ENCODE measurements at places on chromosomes 5 and 9. TPM values are rescaled to one million over a fixed set of nuclear protein-coding genes. Genes with fewer than 3 reads are reported as not detected.

Gene GPR150
- 0.47 TPM for total RNA-seq

Gene LCN2
- total RNA-seq = 22.4 TPM

Gene IFNA2
- not detected for total RNA-seq

Gene KYAT1
- 19.3 TPM for total RNA-seq

Gene C9orf153
- not detected for total RNA-seq

Gene ZNF79
- total RNA-seq = 5.6 TPM

Gene GADD45G
- not detected for total RNA-seq

Gene C5orf52
- not detected for total RNA-seq

Gene PDCD1LG2
- total RNA-seq = 10.8 TPM

Gene BHMT2
- not detected for total RNA-seq

Gene C7
- total RNA-seq = not detected

Gene SUSD1
- total RNA-seq = 5.1 TPM

Gene PIP5KL1
- total RNA-seq = 10.2 TPM

Gene SUSD3
- total RNA-seq = 3.1 TPM
